ENCODE measurements at places on chromosomes 7 and 10.

- DNase-seq = no peak
Observed at GRCh38 chr7:20991544-20991943, 204.9 kb upstream of the SP8 start.

GRCh38 chr7:81301815-81302214, 383.0 kb upstream of the SEMA3C start:
- DNase-seq = no peak

- no peak for DNase-seq
Observed at GRCh38 chr7:70678621-70679251, 453.2 kb upstream of the GALNT17 start.

GRCh38 chr7:146720195-146720594, 603.6 kb downstream of the CNTNAP2 start:
- DNase-seq = no peak

DNA sequence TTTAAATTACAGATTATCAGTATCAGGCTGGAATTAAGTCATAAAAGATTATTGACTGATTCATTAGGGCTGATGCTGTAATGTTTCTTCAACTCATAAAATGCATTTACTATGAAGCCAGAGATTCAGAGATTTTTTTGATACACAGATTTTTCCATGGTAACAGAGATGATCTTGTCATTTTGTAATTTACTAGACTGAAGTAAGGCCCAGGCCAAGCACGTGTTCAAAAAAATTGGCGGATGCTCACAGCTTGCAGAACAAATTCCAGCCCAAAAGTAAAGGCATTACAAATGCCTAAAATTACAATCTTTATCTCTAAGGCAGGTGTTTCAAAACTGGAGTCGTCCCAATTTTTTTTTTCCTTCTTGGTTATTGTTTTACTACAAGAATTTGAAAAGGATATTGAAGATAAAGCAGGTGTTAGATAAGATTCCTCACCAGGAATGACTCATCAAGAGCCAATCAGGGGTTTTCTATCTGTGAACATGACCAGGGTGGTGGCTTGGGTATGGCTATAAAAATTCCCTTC, 78.4 kb upstream of the MEOX2 start:
- DNase-seq = no peak

DNA sequence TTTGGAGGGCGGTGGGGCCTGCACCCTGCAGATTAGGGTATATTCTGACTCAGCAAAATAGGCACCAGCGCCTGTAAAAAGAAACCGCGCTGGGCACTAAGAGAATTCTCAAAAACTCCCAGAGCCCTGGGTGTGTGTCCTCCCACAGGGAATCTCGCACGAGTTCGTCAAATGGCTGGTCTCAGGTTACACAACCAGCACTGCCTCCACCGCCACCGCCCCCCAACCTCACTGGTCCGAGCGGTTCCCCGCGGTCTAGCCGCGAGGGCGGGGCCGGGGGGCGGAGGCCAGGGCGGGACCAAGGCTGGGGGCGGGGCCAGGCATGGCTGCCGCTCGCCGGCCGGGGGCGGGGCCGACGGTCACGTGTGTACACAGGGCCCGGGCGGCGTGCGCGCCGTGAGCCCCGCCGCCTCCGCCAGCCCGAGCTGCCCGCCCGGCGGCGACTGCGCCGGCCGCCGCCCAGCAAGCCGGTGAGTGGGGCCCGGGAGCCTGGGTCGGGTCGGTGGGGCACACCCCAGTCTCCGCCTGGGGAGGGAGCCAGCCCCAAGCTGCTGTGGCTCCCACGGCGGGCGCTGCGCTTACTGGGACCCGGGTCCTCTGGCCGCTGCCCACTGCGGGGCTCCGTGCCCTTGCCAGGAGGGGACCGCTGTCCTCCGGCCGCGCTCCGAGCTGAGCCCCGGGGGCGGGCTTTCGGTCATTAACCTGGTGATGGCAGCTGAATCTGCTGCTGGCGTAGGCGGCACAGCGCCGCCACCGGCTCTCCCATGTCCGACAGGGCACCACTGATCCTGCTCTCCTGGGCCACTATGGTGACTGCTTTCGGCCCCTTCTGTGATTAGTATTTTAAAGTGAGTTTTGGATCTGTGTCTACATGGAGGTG, at the start of gene GPR146:
GPR146 (plus strand) TSS at position 358 of the 880 bp plus-strand sequence. CDS start 12,970 bp downstream, outside the sequence.
- DNase-seq = peak; percentile 99

DNA sequence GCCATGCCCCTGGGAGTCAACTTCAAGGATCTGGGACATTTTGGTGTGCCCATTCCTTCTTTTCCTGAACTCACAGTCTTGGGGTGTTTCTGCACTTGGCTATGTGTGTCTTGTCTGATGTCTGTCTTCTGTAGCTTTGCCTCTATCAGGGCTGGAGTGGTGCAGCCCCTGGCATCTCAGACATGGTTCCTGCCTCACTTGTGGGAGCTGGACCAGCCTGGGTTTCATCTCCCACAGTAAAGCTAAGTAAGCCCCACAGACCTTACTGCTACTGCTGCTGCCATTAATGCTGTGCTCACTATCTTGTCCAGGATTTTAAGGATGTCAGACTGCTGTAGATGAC, 59.0 kb downstream of the ADCYAP1R1 start:
- no peak for DNase-seq

- DNase-seq = no peak
Observed at GRCh38 chr10:33746836-33747268, 412.4 kb upstream of the NRP1 start.

DNA sequence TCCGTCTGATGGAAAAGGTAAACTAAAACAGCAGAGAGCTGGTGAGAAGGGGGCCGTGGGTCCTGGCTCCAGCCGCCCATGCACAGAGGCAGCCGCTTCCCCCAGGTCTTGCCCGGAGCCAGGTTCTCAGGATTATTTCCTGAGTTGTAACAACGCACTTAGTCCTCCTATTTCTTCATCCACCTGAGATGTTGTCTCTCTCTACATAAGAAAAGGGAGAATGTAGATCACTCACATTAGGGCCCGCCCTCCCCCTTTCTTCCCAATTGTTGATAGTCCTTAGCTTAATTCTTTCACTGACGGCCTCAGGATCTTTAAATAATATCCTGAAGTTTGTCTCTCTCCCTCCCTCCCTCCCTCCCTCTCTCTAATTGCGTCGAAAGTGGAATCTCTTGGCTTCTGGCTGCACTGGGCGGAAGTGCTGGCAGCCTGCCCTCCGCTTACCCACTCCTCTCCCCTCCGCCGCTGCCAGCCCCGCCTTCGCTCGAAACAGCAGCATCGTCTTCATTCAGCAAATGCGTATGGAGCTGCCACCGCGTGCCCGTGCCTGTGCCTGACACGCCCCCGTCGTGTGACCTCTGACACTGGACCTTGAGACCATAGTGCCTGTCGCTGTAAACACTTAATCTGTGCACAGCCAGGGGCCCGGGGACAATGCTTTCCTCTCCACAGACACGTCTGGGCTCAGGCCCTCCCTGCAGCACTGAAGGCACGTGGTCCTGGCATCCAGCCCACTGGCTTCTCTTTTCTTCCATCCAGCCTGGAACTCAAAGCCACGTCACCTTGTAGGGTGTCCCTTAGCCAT, 174.5 kb upstream of the PPP2R2D start:
- peak; percentile 75 for DNase-seq

GRCh38 chr7:20114468-20114867, 102.7 kb downstream of the MACC1 start:
- DNase-seq = no peak

DNA sequence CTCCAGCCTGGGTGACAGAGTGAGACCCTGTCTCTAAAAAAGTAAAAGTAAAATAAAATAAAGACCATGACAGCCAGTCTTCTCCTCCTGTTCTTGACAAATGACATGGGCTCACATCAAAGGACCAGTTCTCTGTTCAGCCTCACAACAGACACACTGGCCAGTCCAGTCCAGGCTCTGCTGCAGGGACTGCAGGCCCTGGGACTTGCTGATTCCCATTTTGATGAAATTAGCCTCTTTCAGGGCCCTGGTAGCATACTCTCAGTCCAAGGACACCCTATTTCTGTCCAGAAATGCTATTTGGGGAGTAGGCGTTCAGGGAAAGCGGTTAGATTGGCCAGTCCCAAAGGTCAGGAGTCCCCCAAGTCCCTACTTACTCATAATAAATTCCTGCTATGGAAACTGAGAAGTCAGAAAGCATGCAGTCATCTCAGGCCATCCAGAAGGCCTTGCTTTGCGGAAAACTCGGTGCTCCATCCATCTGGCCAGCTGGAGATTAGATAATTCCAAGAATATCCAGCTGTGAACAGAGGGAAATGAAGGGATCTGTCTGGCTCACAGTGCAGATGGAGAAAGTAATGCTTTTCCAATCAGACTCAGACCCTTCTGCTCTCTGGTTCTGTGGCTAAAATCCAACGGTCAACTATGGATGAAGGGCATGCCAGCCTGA, 74.4 kb downstream of the RAB11FIP2 start:
- DNase-seq = no peak

DNA sequence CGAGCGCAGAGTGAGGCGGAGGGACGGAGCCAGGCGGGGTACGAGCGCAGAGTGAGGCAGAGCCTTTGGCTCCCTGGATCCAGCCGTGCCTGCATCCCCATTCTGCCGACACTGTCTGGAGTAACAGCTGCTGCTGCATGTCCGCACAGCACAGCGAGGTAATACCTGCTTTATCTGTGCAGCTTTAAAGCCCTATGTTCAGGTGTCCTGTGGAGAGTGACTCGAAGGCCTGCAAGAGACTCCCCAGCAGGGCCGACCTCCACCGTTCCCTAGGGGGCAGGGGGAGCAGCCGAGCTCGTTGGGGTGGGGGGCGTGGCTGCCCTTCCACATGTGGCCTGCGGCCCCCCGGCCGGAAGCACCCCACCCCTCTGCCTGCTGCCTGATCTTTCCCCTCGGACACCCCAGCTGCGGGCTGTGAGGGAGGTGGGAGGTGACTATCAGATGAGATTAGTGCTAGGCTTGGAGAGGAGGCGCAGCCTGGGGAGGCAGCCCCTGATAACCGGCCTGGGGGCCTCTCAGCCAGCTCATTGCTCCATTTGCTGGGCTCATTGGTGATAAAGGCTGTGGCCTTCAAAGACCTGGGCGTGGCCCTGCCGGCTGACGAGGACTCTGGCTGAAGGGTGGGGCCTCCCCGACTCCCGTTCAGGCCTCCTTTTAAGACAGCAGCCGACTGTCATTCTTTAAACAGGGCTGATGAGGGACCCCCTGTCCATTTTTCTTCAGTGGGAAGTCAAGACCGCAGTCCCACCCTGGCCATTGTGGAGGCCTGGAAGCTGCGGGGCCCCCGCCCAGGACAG, 8.0 kb downstream of the VENTX start:
- DNase-seq = no peak

DNA sequence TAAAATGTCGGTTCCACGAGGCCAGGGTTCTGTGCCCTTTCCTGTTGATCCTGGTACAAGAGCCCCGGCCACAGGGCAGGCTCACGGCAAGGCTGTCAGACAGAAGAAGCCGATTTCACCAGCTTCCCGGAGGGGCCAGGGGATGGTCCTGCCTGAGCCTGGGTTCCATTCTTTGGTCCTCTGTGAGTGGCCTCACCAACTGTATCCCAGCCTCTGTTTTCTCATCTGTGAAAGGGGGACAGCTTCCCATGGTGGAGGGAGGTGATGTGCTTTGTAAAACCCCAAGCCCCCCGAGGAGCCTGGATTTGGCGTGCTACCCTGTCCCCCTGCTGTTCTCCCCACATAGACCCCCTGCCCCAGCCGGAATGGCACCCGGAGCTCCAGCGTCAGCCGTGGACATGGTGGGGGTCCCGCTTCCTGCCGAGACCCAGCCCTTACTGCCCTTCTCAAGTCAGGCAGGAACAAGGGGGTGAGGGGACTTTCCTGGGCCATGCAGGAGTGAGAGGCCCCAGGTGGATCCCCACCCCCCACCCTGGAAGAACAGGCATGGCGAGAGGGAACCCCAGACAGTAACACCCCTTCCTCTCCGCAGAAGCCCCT, 28.3 kb upstream of the ELFN1 start:
- no peak for DNase-seq

DNA sequence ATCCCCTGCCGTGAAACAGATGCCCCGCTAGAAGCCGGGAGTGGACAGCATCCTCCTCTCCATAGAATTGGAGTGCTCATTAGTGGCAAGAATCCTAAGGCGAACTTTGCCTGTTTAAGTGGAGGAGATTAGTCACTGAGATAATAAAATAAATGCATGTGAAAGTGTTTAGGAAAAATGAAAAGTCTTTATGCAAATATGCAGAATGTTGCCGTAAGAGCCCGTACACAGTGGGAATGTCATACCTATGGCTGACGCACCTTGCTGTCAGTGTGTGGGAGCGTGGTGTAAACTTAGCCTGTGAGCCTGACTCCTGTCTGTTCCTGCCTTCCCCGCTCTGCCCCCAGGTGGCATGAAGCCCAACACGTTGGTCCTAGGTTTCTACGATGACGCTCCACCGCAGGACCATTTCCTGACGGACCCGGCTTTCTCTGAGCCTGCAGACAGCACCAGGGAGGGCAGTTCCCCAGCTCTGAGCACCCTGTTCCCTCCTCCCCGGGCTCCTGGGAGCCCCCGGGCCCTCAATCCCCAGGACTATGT, 1.7 kb upstream of the TRIP6 start:
- no peak for DNase-seq

DNA sequence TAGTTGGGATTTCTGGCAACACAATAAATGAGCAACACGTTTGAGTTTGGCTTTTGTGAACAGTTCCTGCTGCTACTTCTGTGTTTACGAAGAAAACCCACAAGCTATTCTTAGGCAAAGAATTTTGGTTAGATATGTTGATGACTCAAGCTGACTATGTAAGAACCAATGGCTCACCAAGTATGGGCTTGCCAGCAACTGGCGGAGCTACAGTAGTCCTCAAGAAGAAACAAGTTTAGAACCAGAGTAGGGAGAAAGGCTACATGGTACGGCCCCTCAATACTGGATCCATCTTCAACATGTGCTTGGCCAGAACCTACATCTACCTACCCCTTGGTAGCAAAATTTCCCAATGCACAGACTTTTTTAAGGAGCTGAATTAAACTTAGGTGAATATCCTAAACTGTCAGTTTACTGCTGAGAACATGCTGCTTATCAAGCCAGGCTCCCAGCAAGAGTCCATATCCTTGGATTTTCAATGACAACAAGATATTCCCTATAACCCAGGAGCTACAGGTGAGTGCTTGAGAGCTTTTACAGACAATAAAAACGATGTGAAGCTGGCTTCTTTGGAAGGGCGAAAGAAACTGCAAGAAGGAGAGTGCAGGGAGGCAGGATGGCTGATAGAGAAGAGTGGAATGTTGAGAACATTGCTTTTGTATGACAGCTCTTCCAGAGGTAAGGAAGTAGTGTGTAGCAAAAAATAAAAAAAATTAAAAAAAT, 74.3 kb upstream of the ASAH2 start:
- DNase-seq = peak; percentile 60

- no peak for DNase-seq
Observed at GRCh38 chr7:100720671-100721504, 620 bp downstream of the EPO start.

GRCh38 chr7:151432658-151433521, 7.1 kb downstream of the CRYGN start:
- DNase-seq = no peak
